ENCODE measurements at places on chromosomes 6 and 20.

DNA sequence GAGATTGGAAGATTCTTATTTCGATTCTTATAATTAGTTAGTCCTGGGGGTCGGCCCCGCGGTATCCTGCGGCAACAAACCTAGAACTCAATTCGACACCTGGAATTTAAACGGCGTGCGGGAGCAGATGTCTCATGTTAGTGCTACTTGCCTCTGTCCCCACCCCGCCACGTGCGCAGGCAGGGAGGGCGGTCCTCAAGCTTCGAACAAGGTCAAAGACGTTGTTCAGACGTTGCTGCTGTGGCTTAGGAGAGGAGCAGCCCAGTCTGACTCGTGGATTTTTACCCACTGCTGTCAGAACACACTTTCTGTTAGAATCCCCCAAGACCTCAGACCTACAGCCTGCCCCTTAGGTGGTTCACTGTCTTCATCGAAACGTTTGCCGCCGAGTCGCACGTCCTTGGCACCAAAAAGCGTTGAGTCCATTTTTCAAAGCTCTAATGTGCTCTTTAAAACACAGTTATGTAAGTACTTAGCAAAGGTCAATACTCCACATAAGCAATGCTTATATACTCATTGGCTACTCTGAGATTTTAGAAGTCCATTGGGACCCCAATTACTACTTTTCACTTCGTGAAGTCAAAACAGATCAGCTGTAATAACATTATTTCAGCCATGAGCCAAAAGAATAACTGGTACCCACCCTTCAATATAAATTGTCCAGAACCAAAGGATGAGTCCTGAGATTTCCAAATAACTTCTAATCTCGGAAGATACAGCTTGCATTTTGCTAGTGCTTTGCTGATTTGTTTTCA lies 2.7 kb upstream of the C6orf62 start:
- DNase-seq: no peak

- no peak for DNase-seq
Measured at GRCh38 chr20:3925899-3926638, 36.9 kb downstream of the PANK2 start.

DNA sequence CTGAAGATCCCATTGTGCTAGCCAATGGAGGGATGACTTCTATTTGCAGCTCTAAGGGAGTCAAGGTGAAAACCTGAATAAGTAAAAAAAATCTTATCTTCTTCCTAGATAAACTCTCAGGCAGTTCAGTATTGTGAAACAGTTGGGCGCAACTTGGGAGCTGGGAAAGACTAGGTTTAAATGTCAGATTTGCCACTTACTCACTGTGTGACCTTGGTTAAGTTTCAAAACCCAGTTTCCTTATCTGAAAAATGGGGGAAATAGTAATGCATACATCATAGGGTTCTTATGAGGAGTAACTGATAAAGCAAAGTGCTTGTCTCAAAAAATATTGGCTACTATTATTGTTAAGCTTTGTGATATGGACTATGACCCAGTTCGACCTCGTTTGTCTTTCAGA lies 88.8 kb downstream of the CD83 start:
- DNase-seq: no peak

GRCh38 chr20:35742741-35743523 lies 872 bp upstream of the RBM39 start:
- DNase-seq: no peak

DNA sequence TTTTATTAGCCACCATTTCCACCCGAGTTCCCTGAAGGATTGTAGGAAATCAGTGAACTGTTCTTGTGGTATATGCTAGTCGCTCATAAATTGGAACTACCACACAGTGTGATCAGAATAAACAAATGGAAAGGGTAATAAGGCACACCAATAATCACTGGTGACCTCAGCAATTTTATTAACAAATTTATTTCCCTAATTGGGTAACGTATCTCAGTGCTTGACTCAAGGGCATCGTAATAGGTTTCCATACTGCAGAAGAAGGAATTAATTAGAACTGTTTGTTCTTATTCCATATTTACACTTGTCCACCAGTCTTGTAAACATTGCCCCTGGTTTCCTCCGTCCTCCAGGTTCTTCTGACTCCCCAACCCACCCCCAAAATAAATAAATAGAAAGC lies 10.0 kb upstream of the UQCC2 start:
- no peak for DNase-seq

GRCh38 chr6:137426007-137426689 lies 68.0 kb downstream of the OLIG3 start:
- no peak for DNase-seq

GRCh38 chr20:53413186-53413631 lies 180.4 kb downstream of the ZNF217 start:
- DNase-seq: no peak

GRCh38 chr20:24106150-24106800 lies 117.7 kb upstream of the GGTLC1 start:
- no peak for DNase-seq
